RPMI7951 (cell line): ENCODE measurements at places on chromosomes 2 and 18. TPM values are rescaled to one million over a fixed set of nuclear protein-coding genes. Genes with fewer than 3 reads are reported as not detected.

- DNase-seq: no peak
These were observed 148.8 kb downstream of the RTN4 start for GRCh38 chr2:54901224-54901986.

Gene ARHGAP25
- total RNA-seq: 0.12 TPM in 1 of 2 replicates, not detected in the other

Gene FASTKD1
- total RNA-seq: 19.2 and 23.8 TPM in 2 replicates

Gene GPR17
- 0.29 and 0.84 TPM in 2 replicates for total RNA-seq

Gene FBXO15
- total RNA-seq: 0.96 and 2.3 TPM in 2 replicates

DNA sequence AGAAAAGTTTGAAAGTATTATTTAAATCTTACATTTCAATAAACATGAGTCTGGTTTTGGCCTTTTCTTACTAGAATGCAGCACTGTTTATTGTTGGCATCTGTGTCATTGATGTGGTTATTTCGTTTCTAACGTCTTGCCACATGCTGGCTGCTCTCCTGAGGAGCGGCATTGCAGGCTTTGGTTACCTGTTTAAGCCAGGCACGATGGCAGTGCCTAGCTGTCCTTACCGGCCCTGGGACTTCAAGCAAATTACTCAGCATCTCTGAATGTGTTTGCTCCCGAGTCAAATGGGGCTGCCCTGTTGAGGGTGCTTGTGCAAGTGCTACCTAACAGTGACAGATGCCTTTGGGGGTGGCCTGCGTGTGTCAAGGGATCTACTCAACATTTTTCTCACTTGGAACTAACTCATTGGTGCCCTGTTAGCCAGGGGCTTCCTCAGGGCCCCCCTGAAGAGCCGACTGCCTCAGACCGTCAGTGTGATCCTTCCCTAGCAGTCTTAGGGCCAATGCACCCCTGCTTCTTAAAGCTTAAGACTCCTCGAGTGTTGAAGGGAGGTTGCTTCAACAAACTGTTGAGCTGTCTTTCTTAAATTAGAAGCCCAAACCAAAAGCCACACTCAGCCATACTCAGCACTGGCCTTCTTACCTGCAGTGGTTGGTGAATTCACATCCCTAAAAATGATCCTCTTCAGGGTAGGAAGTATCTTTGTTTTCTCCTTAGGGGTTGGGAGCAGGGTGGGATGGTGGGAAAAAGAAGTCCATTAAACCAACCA lies 151.5 kb downstream of the NCK2 start:
- DNase-seq: no peak

DNA sequence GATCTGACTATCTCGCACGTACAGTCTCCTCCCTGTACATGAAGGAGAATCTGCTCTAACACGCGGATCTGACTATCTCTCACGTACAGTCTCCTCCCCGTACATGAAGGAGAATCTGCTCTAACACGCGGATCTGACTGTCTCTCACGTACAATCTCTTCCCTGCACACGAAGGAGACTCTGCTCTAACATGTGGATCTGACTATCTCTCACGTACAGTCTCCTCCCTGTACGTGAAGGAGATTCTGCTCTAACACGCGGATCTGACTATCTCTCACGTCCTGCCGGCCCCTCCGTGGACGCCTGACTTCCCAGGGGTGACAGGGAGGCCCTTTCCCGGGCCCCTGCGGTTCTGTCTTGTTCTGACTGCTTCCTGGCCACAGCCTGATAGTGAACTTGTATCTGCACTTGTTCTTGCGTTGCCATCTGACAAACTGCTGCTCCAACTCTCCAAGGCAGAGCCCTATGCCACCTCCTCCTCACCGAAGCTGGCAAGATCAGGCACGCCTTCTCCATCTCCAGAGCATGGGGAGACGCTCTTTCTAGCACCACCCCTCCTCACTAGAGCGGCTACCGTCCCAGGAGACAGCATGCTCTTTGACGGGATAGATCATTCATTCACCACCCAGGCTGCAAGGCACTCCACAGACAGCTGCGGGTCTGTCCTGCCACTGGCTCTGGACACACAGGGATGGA lies 238.6 kb downstream of the TWIST2 start:
- no peak for DNase-seq

DNA sequence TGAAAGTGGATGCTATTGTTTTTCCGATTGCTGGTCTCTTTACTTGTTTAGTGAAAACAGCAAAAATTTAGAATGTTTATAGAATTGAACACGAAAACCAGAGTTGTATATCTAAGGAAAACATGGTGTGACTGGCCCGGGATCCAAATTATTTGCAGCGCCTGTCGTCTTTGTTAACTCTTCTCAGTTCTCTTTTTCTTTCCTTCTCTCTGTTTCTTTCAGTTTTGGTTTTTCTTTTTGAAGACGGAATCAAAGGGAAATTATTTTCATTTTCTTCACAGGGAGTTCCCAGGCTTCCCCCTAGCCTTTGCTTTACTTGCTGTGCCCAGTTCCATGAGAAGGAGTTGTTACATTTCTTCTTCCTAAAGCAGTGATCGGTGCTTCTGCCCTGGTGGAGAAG lies 76.0 kb downstream of the AGAP1 start:
- DNase-seq: no peak

DNA sequence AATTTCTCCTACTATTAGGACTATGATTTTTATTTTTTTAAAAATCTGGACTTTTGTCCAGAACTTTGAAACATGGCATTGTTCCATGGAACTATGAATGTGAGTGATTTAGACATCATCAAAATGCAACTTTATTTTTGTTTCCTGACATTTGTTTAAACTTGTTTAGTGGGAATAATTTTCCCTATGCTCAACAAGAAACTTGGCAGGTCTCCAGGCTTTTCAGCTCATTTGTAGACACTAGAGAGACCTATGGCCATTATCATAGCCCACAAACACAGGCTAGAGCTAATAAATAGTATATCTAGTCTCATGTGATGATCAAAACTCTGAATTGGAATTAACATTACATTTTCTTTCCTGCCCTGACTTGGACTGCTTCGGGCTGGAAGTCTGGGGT lies 145.1 kb upstream of the CELF4 start:
- DNase-seq: no peak

Gene CCDC138
- 16.0 and 20.4 TPM in 2 replicates for total RNA-seq

Gene GALR1
- not detected in 2 replicates for total RNA-seq

Gene COL6A3
- 3.6 and 4.1 TPM in 2 replicates for total RNA-seq

GRCh38 chr2:191747170-191747530 lies 69.2 kb downstream of the NABP1 start:
- no peak for DNase-seq

DNA sequence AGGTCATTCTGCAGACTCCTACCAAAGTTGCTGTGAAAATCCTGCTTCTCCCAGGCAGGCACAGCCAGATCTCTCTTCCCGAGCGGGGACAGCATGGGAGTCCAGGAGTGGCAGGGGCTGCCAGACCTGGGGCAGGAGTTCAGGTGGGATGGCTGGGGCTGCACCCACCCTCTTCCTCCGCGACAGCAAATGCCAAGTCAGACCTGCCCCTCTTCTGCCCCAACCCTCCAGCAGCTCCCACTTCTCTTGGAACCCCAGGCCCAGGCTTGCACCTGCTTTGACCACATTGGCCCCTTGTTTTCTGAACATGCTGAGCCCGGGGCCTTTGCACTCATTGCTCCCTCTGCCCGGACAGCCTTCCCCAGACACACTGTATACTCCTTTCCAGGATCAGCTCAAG lies 288.2 kb upstream of the HS6ST1 start:
- DNase-seq: no peak

DNA sequence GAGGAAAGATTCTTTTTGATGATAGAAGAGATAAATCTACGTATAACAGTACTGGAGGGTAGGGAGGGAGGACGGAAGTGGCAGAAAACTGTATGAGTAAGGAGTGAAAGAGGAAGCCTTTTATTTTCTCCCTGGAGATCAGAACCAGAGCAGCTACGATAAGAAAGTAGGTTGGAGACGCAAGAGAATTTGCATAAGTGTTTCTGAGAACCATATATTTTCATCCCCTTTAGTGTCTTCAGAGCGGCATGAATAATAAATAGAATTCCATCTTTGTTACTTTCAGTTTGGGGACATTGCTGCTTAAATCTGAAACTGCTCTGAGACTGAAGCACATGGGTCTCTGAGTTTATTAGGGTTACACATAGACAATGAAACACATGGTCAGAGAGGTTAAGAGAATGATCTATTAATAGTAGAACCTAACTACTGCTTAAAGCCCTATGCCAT lies 230.2 kb upstream of the TNP1 start:
- peak; percentile 66 for DNase-seq

DNA sequence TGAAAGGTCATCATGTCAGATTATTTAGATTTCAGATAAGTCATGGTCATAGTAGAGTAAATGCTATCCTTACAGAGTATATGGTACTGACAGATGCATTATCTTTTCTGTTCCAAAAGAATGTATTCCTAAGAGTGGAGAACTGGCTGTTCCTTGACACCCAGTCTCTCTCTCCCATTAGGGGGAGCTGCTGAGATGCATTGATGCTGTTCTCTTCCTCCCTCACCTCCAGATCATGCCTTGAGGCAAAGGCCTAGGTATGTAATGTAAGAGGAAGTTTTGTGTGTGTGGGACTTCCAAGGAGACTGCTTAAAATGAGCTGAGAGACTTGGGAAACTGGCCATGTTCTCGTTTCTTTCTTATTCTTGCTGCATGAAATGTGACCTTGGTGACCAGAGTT lies 979.5 kb upstream of the CELF4 start:
- no peak for DNase-seq

DNA sequence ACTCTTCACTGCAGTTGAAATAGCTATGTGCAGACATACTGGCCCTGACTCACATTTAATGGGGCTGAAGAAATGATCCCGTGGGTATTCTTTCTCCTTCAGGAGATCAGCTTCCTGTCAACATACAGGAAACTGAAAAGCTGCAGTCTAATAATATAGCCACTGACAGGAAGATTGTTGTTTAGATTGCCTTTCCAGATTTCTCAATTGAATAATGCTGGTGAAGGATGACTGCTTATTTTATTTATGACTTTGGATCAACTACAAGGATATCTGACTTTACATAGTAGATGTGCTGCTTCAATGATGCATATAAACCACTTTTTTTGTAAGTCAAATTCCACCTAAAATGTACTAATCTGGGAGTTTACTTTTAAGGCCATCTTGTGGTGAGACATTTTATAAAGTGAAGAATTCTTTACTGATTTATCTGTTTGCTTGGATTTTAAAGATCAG lies 93.4 kb upstream of the MAP4K3 start:
- DNase-seq: peak; percentile 44

DNA sequence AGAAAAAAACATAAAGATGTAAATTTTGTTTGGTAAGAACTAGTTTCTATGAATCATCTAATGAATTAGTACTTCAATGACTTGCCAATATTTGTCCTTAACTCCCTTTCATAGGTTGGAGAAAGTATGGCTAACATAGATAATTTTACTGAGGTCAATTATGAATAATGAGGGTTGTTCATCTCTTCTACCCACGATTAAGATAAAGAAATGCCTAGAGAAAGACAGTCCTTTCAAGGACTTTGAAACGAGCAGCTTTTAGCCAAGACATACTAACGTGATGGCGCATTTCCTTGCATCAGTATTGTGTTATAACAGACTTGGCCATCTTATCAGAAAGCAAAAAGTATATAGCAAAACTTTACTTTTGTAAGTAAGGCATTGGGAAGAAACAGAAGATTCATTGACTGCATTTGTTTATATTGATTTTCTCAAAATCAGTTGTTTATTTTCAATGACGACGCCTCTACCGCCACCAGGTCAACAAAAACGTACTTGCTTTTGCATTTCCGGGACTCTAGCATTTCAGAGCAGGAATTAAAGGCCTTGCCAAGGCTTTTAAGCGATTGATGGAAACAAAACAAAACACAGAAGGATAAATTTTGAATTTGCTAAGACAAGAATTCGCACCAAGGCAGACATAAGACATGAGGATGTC lies 961 bp downstream of the RBM43 start:
- peak; percentile 25 for DNase-seq

Gene ALLC
- not detected in 2 replicates for total RNA-seq

DNA sequence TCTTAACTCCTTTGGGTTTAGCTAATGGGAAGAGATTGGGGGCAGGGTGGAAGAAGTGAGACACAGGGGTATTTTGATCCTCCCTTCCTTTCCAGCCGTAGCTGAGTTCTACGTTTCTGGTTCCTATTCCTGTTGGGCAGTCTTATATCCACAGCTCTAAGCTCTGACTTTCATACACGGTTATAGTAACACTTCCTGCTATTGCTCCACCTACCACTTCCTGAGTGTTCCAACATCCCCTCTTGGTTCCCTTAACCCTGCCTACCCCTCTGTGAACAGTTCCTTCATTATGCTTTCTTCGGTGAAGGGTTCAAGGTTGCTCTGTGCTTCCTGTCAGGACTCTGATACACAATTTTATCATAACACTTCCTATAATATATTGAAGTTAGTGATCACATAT lies 205.1 kb downstream of the DNAH7 start:
- DNase-seq: no peak

Gene TXNDC2
- 0.10 and 0.12 TPM in 2 replicates for total RNA-seq

GRCh38 chr2:172021955-172022354 lies 22.2 kb downstream of the METAP1D start:
- peak; percentile 86 for DNase-seq

Gene ZNF532
- total RNA-seq: 16.8 and 17.8 TPM in 2 replicates

GRCh38 chr2:36406296-36406695 lies 50.7 kb downstream of the CRIM1 start:
- peak; percentile 23 for DNase-seq

DNA sequence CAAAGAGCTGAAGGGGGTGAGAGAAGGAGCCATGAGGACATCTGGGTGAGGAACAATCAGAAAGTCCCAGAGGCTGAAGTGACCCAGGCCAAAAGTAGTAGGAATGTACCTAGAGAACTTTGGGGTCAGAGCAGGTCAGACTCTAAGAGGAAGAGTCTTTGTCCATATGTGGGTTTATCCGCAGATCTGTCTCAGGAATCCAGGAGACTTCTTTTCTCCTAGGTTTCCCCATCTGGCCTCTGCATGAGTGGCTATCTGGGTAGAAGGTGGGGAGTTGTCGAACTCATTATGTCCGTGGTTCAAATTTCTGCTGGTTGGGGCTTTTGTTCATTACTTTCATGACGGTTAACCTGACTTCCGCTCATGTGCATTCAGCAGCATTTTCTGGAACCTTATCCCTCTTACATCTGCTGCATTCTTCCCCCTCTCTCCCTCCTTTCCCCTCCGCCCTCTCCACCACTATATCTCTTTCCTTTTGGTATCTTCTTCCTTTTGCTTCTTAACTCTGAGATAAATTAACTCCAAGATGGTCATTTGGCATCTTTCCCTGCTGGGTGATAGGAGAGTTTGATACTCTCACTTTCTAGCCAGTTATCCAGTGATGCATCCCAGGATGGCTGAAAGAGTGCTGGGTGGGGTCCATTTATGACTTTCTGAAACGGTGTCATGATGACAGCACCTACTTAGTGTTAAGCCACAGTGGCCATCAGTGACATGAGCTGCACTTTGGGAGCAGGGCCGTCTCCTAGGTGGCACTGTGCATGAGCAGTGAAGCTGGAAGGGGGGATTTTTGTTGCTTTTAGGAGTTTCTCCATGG lies 2.1 kb downstream of the LIPG start:
- DNase-seq: no peak

Gene RGPD8
- total RNA-seq: 3.4 and 3.7 TPM in 2 replicates

DNA sequence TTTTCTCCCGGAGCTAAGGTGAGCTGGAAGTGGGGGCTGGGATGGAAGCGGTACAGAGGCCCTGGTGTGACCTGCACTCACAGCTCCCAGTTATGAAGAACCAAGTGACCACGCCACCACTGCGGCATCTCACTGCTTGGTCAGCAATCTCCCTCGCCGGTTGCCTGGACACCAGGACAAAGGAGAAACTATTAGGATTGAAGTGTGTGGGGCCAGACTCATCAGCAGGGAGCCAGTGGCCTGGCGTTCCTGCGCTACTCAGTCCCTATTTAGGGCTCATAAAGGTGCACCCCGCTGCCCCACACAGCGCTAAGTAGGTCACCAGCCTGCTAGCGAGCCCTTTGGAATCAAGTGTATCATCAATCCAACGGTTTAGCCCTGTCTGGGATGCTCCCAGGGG lies 82.9 kb downstream of the ZCCHC2 start:
- no peak for DNase-seq

- DNase-seq: peak; percentile 83
These were observed 24.8 kb downstream of the DYNC1I2 start for GRCh38 chr2:171712051-171712450.
